ENCODE measurements at places on chromosomes 1 and 21.

- no peak for DNase-seq
These were observed 76.3 kb downstream of the KRTAP19-8 start for GRCh38 chr21:30962013-30962412.

DNA sequence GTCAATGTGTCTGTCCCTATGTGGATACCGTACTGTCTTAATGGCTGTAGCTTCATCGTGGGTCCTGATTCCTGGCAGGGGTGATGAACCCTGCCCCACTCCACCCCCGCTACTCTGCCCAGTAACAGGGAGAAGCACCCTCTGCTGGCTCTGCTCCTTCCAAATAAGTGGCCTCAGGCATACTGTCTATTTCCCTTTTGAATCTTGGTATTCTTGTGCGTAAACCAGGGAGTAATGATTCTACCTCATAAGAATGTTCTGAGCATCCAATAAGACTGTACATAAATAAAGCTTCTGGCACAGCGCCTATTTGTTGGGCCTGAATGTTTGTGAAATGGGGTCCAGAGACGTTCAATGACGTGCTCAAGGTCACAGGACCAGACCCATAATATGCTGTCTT lies 35.2 kb upstream of the CTPS1 start:
- no peak for DNase-seq

DNA sequence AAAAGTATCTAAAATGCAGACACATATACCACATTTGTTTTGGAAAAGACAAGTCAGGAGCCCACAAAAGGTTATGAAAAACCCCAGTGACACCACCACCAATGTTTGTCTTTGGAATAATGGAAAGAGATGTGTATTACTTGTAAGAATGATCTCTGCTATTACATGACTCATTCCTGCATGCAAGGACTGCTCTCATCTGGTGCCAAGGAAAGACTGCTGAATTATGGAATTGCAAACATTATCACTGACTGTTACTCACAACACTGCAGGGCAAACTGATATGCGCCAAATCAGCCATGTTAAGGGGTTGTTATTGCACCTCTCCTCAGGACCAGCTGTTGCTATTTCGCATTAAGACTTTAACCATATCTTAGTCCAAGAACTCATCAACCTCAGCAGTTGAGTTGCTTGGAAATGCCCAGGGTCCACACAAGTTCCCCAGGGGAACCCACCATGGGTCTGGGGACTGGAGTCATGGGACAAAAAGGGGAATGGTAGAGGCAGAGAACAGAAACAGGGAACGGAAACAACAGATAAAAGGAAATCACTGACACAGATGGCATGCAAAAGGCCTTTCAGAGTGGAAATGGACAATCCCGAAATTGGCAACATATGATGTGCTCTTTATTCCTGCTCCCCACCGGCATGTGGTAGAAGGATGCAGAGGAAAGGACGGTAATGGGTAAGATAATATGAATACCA lies 34.4 kb downstream of the CAPZB start:
- no peak for DNase-seq

DNA sequence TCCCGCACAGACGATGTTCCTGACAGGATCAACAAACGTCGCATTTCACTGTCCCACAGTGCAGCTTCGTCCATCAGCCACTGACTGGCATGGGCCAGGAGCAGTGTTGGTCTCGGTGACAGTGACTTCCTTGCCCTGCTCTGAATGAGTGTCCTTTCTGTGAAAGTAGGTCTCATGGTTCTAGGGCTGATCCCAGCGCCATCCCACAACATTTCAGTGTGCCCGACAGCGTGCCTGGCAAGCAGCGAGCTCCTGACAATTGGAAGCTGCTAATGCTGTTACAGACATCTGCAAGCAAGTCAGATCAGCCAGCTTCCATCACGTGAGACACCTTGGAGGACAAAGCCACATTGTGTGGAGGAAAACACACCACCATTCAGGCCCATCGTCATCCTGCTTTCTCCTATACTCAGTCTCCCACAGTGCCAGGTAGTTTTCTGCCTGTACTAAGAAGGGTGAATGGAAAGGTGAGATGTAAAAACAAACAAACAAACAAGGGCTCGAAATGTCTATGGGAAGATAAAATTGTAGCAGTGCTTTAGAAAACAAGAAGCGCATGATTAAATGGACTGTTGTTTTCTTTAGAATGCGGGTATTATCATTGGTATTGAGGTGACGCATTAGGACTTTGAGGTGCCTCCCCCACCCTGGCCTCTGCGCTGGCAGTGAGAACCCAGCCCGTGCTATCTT lies 21.9 kb downstream of the ERRFI1 start:
- DNase-seq: no peak

DNA sequence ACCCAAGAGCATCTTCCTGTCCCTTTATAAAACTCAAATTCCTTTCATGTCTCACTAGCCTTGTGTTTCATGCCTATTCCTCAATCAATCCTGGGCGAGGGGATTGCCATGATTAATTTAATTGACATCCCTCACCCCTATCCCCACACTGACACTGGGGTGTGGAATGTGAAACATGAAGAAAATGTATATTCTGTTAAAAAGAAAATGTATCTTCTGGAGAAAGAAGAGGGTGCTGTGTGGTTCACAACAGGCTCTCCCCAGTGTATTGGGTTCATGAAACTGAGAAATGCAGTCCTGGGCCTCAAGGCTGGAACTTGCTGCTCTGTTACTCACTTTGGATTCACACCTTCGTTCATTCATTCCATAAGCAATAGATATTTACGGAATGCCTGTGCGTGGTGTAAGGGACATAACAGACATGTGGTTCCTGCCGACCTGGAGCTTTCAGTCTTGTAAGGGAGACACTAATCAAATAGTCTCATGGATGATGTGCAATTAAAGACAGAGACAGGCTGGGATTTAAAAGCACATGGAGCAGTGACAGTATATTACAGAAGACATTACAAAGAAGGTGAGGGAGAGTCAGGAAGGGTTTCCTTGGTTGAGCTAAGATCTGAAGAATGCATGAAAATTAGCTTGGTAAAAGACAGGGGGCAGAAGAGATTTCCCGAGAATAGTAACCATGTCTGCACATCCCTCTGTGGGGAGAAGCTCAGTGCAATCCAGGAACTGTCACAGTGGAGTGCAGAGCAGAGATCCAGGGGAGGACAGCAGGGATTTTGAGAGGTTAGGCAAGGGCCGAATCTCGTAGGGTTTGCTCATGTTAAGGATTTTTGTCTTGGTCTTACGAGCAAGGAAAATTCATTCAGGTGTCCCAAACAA lies 32.1 kb downstream of the SERTAD4 start:
- no peak for DNase-seq

DNA sequence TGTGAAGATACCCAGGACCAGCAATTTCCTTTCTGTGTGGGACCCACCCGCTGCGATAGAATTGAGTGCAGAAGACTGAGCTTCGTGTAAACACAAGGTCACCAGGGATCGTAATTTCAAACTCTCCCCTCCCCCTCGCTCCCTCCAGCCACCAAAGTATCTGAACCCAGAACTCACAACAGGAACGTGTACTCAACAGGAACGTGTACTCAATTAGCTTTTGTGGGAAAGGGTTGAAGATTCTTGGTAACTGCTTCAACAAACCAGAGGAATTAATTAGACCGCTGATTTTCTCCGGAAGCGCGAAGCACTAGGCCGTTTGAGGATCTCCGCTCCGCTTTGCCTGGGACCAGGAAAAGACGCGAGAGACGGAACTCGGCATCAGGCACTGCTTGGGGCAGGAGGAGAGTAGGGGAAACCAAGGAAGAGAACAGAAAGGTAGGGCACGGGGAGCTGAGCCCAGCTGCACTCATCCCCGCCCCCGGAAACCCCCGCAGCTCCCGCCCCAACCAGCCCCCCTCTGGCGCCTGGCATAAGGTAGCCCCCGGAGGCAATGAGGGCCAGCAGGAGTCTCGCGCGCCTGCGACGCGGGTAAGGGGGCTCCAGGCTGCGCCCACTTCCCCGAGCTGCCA lies 453 bp downstream of the DRAM2 start:
- no peak for DNase-seq

DNA sequence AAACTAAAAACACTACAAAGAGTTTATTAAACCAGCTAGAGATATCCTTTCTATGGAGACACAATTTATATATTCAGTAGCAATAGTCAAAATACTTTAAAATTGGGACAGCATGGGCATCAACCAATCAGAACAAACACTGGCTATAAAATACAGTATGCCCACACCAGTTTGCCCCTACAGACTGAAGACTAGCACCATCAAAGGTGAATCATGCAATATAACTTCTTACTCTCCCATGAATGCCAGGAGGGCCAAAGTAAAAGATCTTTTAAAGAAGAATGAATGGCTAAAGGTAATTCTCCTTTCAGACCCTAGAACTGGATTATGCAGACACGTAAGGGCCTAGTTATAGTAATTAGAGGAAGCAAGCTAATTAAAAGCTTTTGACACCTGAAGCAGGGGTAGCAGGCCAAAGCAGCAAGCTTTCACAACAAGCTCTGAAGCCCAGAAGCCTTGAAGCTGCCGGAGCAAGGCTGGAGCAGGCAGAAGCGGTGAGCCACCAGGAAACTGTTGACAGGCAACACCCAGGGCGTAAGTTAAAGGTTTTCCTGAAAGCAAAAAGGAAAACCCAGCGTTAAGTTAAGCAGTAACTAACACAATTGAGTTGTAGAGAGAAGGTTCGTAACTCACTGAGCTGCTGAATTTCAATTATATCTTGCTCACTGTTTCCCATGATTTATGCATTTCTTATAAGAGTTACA lies 99.3 kb downstream of the CDC42BPA start:
- DNase-seq: no peak

- no peak for DNase-seq
These were observed 87.1 kb downstream of the BCAR3 start for GRCh38 chr1:93594603-93594880.

GRCh38 chr1:211521102-211521815 lies 29.3 kb upstream of the RD3 start:
- no peak for DNase-seq

GRCh38 chr21:42642219-42642745 lies 11.1 kb upstream of the PDE9A start:
- no peak for DNase-seq

DNA sequence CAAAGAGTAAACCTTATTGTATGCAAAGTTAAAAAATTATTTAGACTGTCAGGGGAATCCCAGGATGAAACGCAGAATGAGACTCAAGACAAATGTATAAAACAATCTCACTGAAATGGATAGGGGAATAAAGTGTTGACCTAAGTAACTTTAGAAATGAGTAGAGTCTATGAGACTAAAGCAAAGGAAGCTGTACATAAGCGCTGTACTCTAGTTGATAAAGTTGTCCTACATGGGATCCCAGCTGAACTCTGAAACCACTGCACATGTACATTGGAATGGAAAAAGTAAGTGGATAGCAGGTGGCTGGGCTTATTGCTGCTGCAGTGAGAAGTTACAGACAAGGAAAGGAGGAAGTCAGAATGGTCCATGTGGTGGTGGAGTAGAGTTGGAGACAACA lies 18.7 kb downstream of the MMEL1 start:
- DNase-seq: no peak

DNA sequence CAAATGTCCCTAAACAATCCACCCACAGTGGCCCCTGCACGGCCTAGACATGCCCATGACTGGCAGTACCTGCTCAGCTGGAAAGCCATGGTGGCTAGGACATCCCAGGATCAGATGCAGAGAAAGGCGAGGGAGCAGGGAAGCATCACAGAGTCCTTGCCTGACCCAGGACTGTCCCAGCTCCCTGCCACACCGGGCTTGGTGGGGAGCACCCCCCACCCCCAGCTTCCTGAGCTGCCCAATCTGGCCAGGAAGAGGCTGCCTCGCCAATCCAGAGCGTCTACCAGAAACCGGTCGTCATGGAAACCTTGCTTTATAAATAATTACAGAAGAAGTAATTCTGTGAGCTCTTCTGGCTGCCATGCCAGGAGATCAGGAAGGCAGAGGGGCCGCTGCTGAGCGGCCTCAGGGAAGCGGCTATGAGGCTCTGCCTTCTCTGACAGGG lies 34.8 kb downstream of the ACOT7 start:
- DNase-seq: no peak

GRCh38 chr1:111499026-111499785 lies 4.2 kb downstream of the ADORA3 start:
- no peak for DNase-seq

DNA sequence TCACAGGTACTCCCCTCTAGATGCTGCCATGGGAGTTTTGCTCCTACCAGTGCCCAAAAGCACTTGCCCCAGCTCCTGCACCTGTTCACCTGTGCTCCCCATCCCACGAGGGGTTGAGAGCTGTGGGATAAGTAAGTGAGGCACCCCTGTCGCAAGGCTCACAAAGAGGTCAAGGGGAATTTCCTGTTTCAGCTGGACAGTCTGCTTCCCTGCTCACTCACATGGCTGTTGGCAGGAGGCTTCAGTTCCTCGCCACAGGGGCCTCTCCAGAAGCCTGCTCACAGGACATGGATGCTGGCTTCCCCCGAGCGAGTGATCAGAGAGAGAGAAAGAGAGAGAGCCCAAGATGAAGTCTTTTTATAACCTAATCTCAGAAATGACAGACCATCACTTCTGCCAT lies 8.7 kb upstream of the NCMAP start:
- no peak for DNase-seq

DNA sequence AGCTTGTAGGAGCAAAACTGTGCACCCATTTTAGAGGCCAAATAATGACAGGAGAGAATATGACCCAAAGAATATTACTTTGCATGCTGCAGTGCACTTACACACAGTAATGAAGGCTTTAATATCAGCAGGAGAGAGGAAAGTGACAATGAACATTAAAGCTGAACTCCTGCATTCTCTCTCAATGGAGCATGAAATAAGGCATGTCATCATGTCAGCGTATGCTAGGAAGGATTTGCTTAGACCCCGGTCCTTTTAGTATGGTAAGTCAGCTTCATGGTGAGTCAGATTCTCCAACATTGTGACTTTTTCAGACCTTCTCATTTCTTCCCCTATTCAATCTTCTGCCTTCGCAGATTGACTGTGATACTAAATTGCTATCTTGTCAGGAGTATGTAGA lies 210.7 kb upstream of the TMPRSS15 start:
- DNase-seq: no peak

DNA sequence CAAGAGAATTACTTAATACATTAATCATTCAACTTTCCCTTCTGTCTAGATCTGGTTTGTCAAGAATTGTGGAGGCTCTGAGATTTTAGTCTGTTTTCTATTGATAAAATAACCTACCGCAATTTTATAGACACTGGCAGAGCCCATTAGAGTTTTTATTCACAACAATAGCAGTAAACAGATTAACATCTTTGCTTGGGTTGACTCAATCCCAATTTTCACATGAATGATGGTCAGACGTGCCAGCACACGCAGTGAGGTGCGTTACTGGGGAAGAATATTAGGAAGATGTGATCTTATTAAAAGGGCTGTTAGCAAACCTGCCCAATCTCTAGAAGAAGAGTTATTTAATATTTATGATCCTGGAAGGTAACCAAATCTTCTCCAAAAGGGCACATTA lies 736.6 kb downstream of the MRPL39 start:
- DNase-seq: no peak

GRCh38 chr1:15777909-15778707 lies 19.5 kb downstream of the FBLIM1 start:
- no peak for DNase-seq

Measured in activated CD8-positive, alpha-beta memory T cell treated with anti-CD3 and anti-CD28 coated beads for 1 hour (primary cell).